Nasal cavity respiratory epithelium epithelial cell of viscerocranial mucosa (primary cell): ENCODE measurements at places on chromosomes 7 and 10. TPM values are rescaled to one million over a fixed set of nuclear protein-coding genes. Genes with fewer than 3 reads are reported as not detected.

The MNX1 gene
- total RNA-seq, result not detected in 2 replicates

The UPK3BL2 gene
- 2.4 and 72.2 TPM in 2 replicates for total RNA-seq

The AKR1C8 gene
- not detected in 2 replicates for total RNA-seq

The SOSTDC1 gene
- not detected in 2 replicates for total RNA-seq

The CALCR gene
- not detected in 2 replicates for total RNA-seq

The FKBP9 gene
- 315 and 403 TPM in 2 replicates for total RNA-seq

The MGMT gene
- 8.5 and 15.8 TPM in 2 replicates for total RNA-seq

The ZNF117 gene
- total RNA-seq, result 2.4 and 31.0 TPM in 2 replicates

The SMKR1 gene
- 0.43 and 2.4 TPM in 2 replicates for total RNA-seq

The UCN3 gene
- not detected in 2 replicates for total RNA-seq

The INA gene
- total RNA-seq, result 0.07 and 0.34 TPM in 2 replicates

The TUBB8 gene
- not detected in 2 replicates for total RNA-seq
